ENCODE measurements at places on chromosomes 7 and 10.
A peak's percentile ranks its signal among the peaks of the same experiment; 100 is the strongest.

DNA sequence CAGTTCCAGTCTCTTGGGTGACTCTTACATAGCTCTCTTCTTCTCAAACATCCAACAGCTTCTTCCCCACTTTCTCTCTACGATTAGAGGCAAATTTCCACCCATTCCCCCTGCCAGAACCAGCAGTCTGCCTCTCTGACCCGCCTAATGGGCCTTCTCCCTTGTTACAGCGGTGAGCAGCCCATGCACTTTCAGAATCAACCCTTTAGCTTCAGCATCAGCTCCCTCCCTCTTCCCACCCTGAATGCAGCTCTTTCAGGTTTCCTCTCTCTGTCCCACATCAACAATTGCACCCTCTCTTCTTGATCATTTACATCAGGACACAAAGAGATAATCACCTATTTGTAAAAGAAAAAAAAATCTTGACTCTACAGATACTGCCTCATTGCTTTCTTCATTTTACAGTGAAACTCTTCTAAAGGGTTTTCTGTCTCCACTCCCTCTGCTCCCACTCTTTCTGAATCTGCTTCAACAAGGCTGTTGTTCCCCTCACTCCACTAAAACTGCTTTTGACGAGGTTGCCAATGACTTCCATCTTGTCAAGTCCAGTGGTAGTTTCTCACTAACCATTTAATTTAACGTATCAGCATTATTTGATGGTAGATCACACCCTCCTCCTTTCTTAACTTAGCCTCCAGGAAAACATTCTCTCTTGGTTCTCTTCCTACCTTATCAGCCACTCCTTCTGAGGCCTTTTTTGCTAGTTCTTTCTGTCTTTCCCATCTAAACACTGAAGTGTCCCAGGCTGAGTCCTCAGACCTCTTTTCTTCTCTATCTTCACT lies 106.6 kb downstream of the NPY start:
- DNase-seq = no peak

GRCh38 chr7:108037741-108038140 lies 34.8 kb upstream of the LAMB1 start:
- DNase-seq = no peak

- DNase-seq = no peak
These were observed 62.8 kb downstream of the WDR37 start for GRCh38 chr10:1119027-1119426.

DNA sequence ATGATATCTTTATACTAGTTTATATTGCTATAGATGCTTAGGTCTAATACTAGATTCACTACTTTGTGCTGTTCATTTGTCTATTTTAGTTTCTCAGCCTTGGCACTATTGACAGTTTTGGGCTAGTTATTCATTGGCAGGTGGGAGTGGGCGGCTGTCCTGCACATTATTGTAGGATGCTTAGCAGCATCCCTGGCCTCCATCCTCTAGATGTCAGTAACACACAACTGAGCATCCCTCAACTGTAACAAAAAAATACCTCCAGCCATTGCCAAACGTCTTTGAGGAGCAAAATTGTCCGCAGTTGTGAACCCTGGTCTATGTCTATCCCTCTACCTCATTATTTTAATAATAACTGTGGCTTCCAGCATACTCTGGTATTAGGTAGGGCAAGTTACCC lies 34.4 kb upstream of the PNLIP start:
- DNase-seq = no peak

GRCh38 chr7:36303202-36304098 lies 86.2 kb upstream of the ANLN start:
- peak; percentile 76 for DNase-seq

DNA sequence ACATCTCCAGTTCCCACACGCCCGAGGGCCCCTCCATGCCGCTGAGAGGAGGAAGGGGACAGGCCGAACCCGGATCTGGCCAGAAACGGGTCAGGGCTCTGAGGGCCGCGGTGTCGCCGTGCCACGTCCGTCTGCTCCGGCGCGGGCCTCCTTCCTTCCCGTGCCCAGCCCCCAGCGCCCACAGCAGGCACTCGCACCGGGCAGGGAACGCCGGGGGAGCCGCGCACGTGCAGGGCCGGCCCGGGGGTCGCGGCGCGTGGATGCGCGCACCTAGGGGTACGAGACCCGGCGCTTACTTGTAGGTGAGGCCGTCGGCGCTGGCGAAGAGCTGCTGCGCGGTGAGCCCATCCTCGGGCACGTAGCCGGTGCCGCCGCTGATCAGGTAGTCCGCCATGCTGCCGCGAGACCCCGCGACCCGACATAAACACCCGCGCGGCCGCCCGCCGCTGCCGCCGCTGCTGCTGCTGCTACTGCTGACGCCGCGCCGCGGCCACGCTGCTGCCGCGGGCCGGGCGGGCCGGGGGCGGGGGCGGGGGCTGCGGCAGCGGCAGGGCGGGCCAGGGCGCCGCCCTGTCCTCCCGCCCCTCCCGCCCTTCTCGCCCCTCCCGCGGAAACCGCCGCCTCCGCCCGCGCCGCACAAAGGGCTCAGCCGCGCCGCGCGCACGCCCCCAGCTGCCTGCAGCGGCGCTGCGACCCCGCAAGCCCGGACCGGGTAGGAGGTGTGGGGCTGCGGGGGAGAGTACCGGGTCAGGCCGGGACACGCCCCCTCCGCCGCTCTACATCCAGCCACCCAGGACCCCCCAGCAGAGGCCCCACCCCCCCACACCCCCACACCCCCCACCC lies 4.1 kb downstream of the IMPDH1 start:
- peak; percentile 31 for DNase-seq

- DNase-seq = no peak
These were observed at the start of gene ABCB1 for GRCh38 chr7:87600130-87601124. Gene ABCB1 (minus strand): TSS chr7:87600884. CDS start chr7:87600184, 700 bp downstream.

- no peak for DNase-seq
These were observed 223.6 kb downstream of the MDFIC start for GRCh38 chr7:115145512-115145911.

GRCh38 chr10:51023636-51024035 lies 50.7 kb upstream of the PRKG1 start:
- no peak for DNase-seq
